Trophoblast cell (in vitro differentiated cells and primary cell): ENCODE measurements at places on chromosomes 2 and 18.

GRCh38 chr2:136639651-136640050 is 125.7 kb upstream of the THSD7B start:
- no peak overlapping the region for H3K4me3 ChIP-seq
- H3K27ac ChIP-seq, result peak overlapping the region; percentile 33
- H3K36me3 ChIP-seq, result no peaks in the 10 kb centered on the region
- H3K4me1 ChIP-seq, result peaks cover 2% of the 10 kb centered on the region
- no peaks in the 10 kb centered on the region for H3K27me3 ChIP-seq

DNA sequence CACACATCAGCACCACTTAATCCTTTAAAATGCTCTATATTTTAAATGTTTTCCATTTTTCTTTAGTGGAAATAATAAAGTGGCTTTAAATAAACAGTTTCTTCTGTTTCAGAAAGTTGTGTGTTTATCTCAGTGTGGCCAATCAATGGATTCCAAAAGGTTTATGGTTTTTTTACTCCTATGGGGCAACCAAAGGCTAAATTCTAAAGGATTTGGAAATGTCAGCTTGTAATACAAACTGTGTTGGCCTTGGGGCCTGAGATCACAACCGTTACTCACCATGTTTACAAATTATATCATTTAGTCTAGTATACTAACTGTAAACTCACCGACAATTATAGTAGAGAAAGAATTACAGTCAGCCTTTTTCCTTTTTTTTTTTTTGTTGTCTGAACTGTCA is 827.2 kb downstream of the EPHA4 start:
- no peak overlapping the region for H3K4me3 ChIP-seq
- H3K27ac ChIP-seq, result no peak overlapping the region
- DNase-seq, result no peak
- H3K36me3 ChIP-seq, result no peaks in the 10 kb centered on the region
- H3K4me1 ChIP-seq, result no peaks in the 10 kb centered on the region

DNA sequence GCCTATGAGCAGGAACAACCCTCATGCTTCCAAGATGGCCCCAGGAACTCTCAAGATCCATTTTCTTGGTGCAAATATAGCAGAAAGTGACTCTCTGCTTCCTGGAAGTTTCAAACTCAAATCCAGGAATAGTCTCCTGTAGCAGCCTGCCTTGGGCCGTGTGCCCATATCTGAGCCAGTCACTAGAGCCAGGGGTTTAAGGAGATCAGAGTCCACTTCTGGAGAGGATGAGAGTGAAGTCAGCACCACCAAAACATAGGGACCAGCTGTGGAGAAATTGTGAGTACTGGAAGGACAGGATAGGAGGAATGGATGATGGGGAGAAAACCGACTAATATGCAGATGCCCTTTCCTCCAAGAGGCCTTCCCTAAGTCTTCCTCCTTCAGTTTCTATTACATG is 33.2 kb downstream of the PSD4 start:
- no peak for DNase-seq
- H3K27me3 ChIP-seq, result no peaks in the 10 kb centered on the region
- no peak overlapping the region for H3K27ac ChIP-seq
- H3K36me3 ChIP-seq, result peaks cover 1% of the 10 kb centered on the region
- H3K4me1 ChIP-seq, result no peaks in the 10 kb centered on the region

DNA sequence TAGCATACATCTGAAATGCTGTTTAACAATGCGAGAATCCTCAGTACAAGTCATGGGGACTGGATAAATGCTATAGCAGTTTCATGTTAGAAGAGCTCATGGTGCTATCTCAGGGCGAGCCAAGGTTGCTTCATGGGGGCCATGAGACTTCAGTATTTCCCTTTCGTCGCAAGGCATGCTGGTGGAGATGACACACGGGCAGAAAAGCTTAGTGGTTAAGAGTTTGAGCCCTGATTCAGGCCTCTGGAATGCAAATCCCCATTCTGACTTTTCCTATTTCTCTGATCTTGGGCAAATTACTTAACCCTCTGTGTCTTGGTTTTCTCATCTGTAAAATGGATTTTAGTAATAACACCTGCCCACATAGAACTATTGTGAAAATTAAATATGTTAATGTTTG is 57.4 kb upstream of the EPHA4 start:
- peak; percentile 85 for DNase-seq
- H3K36me3 ChIP-seq, result no peaks in the 10 kb centered on the region
- no peaks in the 10 kb centered on the region for H3K4me1 ChIP-seq
- no peaks in the 10 kb centered on the region for H3K27me3 ChIP-seq

DNA sequence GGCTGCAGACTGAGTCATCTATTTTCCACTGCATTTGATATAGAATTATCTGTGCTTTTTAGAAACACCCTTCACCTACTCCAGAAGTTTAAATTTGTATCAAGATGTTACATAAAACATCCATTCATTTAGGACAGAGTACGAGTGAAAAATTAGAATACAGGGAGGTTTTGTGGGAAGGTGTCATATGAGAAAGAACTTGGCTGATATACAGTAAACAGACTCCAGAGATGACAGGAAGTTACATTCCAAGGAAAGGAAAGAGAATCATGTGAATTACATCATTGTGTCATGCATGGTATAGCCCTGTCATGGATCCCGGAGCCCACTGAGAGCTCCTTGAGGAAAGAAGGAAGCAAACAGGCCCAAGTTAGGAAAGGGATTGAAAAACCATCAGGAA is 341.5 kb upstream of the PKDCC start:
- no peaks in the 10 kb centered on the region for H3K27me3 ChIP-seq
- no peaks in the 10 kb centered on the region for H3K4me1 ChIP-seq
- DNase-seq, result no peak
- no peaks in the 10 kb centered on the region for H3K36me3 ChIP-seq
